Lung (tissue), 17 donors: ENCODE measurements at places on chromosomes 3 and 15. TPM values are rescaled to one million over a fixed set of nuclear protein-coding genes. Genes with fewer than 3 reads are reported as not detected.

GRCh38 chr3:83890039-83890762 lies 1068.6 kb upstream of the CADM2 start:
- H3K4me3 ChIP-seq, result no peak overlapping the region
- DNase-seq, result no peak
- H3K4me1 ChIP-seq, result no peaks in the 10 kb centered on the region
- no peak overlapping the region for H3K27ac ChIP-seq
- no peaks in the 10 kb centered on the region for H3K27me3 ChIP-seq

GRCh38 chr3:62145086-62145757 lies 228.1 kb downstream of the FEZF2 start:
- no peaks in the 10 kb centered on the region for H3K36me3 ChIP-seq
- no peak overlapping the region for H3K27ac ChIP-seq
- H3K4me3 ChIP-seq, result no peak overlapping the region
- DNase-seq, result no peak
- H3K4me1 ChIP-seq, result peaks cover 5% of the 10 kb centered on the region

DNA sequence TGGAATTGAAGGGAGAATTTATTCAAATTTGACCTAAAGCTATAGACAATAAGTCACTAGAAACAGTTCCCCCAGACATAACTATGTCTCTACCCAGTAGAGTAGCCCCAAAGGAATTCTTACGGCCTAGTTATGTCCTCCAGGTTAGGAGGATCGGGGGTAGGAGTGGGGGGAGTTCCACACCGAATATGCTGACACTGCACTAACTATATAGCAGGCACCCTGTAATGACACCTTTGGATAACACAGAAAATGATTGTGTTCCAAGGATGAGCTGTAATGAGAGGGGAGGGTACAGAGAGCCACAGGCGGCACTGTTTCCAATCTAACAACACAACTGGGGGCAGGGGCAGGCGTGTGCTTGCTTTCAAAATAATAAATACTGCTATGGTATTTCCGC lies 376.2 kb upstream of the RORA start:
- no peaks in the 10 kb centered on the region for H3K27me3 ChIP-seq
- no peak for DNase-seq
- H3K4me3 ChIP-seq, result no peak overlapping the region
- no peak overlapping the region for H3K27ac ChIP-seq
- H3K36me3 ChIP-seq, result no peaks in the 10 kb centered on the region
- H3K4me1 ChIP-seq, result no peaks in the 10 kb centered on the region

- H3K27ac ChIP-seq, result no peak overlapping the region
- H3K27me3 ChIP-seq, result no peaks in the 10 kb centered on the region
- no peaks in the 10 kb centered on the region for H3K36me3 ChIP-seq
- H3K4me3 ChIP-seq, result no peak overlapping the region
- H3K4me1 ChIP-seq, result no peaks in the 10 kb centered on the region
Measured at GRCh38 chr15:58247855-58248842, 110.0 kb downstream of the AQP9 start.

GRCh38 chr3:102304550-102304949 lies 130.3 kb upstream of the ZPLD1 start:
- no peaks in the 10 kb centered on the region for H3K27me3 ChIP-seq
- no peak overlapping the region for H3K27ac ChIP-seq
- H3K36me3 ChIP-seq, result no peaks in the 10 kb centered on the region
- no peak for DNase-seq
- H3K4me1 ChIP-seq, result no peaks in the 10 kb centered on the region
- no peak overlapping the region for H3K4me3 ChIP-seq

DNA sequence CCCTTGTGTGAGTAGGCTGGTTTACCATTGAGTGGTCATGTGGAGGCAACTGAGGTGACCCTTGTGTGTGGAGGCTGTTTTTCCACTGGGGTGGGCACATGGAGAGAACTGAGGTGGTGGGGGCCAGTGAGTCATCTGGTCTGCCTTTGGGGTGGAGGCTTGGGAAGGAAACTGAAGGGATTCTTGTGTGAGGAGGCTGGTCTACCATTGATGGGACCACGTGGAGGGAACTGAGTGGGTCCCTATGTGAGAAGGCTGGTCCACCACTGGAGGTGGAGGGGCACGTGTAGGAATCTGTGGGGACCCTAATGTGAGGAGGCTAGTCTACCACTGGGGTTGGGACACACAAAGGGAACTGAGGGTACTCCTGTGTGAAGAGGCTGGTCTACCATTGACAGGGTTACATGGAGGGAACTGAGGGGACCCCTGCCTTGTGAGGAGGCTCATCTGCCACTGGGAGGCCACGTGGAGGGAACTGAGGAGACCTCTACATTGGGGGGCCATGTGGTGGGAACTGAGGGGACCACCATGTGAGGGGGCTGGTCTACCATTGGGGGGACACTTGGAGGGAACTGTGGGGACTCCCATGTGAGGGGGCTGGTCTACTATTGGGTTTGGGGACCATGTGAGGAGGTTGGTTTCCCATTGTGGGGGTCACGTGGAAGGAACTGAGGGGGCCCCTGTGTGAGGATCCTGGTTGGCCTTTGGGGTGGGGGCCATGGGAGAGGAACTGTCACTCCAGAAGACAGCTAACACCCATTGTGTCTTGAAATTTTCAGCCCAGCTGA lies 164.5 kb downstream of the WNT7A start:
- H3K27ac ChIP-seq, result no peak overlapping the region
- no peaks in the 10 kb centered on the region for H3K4me1 ChIP-seq
- DNase-seq, result no peak

GRCh38 chr15:48493763-48494225 lies 151.7 kb downstream of the FBN1 start:
- no peak for DNase-seq
- no peaks in the 10 kb centered on the region for H3K27me3 ChIP-seq
- peaks cover 16% of the 10 kb centered on the region for H3K36me3 ChIP-seq
- peaks cover 10% of the 10 kb centered on the region for H3K4me1 ChIP-seq
- H3K27ac ChIP-seq, result no peak overlapping the region
- no peak overlapping the region for H3K4me3 ChIP-seq

DNA sequence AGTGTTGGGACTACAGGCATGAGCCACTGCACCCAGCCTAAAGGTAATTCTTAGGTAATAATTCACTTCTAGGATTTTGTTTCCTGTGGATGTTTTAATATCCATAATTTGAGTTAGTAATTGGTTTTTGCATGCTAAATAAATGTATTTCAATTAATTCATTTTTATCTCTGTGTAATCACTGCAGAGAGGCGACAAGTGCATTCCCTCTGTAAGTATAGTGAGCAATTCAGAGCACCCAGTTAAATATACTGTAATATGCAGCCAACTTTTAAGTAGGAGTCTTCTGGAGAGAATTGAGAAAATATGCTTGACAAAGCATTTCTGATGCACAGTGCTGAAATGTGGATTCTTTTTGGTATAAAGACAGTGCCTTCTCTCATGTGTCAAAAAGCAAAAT lies 5.7 kb downstream of the TBC1D23 start:
- peaks cover 22% of the 10 kb centered on the region for H3K4me1 ChIP-seq
- no peak overlapping the region for H3K27ac ChIP-seq
- no peaks in the 10 kb centered on the region for H3K36me3 ChIP-seq
- no peak overlapping the region for H3K4me3 ChIP-seq
- H3K27me3 ChIP-seq, result no peaks in the 10 kb centered on the region

- no peak overlapping the region for H3K27ac ChIP-seq
- H3K27me3 ChIP-seq, result no peaks in the 10 kb centered on the region
- H3K4me1 ChIP-seq, result peaks cover 4% of the 10 kb centered on the region
- no peak overlapping the region for H3K4me3 ChIP-seq
- peaks cover 64% of the 10 kb centered on the region for H3K36me3 ChIP-seq
Measured at GRCh38 chr15:39591141-39591895, 10.4 kb downstream of the THBS1 start.

GRCh38 chr3:101027286-101027685 lies 34.1 kb upstream of the ABI3BP start:
- H3K4me1 ChIP-seq, result no peaks in the 10 kb centered on the region
- H3K4me3 ChIP-seq, result no peak overlapping the region
- DNase-seq, result no peak
- no peaks in the 10 kb centered on the region for H3K27me3 ChIP-seq
- no peak overlapping the region for H3K27ac ChIP-seq
- no peaks in the 10 kb centered on the region for H3K36me3 ChIP-seq

DNA sequence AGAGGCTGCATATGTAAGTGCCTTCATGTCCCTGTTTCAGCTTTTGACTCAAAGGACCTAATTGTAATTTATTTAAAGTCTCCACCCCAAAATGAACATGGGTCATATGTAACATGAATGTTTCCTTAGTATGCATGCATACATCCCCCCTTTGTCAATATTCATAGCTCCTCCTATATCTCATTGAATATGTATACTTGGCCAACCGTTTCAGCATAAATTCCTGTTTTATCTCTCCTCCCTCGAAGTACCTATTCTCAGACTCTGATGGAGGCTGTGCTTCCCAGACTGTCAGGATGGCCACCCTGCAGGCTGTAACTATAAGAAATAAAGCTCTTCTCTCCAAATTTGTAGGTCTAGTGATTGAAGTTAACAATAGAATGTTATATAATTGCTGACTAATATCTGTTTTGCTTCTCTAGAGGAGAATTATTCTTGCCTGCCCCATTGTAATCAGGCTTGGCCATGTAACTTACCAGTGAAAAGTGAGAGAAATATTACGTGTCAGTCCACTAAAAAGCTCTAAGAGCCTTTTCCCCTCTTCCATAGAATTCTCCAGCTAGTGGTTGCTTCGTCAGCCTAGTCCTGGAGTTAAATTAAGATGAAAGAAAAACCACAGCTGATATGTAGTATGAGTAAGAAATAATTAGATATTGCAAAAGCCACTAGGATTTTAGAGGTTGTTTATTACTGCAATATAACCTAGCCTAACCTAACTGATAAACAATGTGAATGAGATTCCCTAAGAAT lies 245.1 kb downstream of the ZNF385D start:
- no peaks in the 10 kb centered on the region for H3K27me3 ChIP-seq
- H3K36me3 ChIP-seq, result no peaks in the 10 kb centered on the region
- no peak overlapping the region for H3K4me3 ChIP-seq
- no peak for DNase-seq
- H3K4me1 ChIP-seq, result no peaks in the 10 kb centered on the region

DNA sequence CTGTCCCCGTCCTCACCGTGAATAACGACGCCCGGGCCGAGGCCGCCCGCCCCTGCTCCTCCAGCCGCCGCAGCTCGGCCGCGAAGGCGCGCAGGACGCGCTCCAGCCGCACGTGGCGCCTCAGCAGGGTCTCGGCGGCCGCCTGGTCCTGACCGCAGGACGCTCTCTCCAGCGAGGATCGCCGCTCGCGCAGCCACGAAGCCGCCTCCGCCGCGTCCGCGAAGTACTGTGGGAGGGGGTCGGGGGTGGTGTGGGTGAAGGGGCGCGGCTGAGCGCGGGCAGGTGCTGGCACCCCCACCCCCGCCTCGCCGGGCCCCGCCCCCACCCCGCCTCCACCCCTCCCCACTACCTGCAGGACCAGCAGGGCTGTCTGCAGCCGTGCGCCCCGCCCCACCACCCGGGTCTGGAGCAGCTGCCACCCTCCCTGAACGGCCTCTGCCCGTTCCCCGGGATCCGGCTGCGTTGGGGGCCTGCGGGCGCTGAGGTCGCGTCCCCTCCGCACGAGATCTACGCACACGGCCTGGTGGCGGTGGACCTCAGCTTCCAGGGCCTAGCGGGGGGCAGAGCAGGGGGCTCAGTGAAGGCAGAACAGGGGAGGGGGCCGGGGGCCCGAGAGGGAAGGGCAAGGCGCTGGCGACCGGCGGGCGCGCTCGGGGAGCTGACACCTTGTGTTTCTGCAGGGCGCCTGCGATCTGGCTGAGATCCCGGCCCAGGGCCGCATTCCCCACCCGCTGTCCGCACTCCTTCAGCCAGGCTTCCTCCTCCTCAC lies 11.7 kb downstream of the SPTBN5 start:
- no peaks in the 10 kb centered on the region for H3K27me3 ChIP-seq
- no peaks in the 10 kb centered on the region for H3K36me3 ChIP-seq
- DNase-seq, result peak; percentile 30
- no peak overlapping the region for H3K27ac ChIP-seq
- no peaks in the 10 kb centered on the region for H3K4me1 ChIP-seq
- no peak overlapping the region for H3K4me3 ChIP-seq

GRCh38 chr3:50442945-50443579 lies 60.4 kb downstream of the CACNA2D2 start:
- no peak for DNase-seq
- H3K4me3 ChIP-seq, result no peak overlapping the region
- H3K27me3 ChIP-seq, result no peaks in the 10 kb centered on the region
- no peaks in the 10 kb centered on the region for H3K36me3 ChIP-seq
- H3K4me1 ChIP-seq, result peaks cover 31% of the 10 kb centered on the region
- H3K27ac ChIP-seq, result peak overlapping the region; percentile 83

DNA sequence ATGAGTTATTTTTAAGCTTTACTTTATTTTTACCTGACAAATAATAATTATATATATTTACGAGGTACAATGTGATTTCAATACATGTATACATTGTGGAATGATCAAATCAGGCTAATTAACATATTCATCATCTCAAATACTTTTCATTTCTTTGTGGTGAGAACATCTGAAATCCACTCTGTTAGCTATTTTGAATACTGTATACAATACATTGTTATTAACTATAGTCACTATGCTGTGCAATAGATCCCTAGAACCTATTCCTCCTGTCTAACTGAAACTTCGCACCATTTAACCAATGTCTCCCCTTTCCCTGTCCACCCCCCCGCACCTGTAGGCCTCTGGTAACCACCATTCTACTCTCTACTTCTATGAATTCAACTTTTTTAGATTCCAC lies 7.9 kb upstream of the SPPL2A start:
- no peaks in the 10 kb centered on the region for H3K36me3 ChIP-seq
- H3K27me3 ChIP-seq, result no peaks in the 10 kb centered on the region
- H3K27ac ChIP-seq, result no peak overlapping the region
- H3K4me1 ChIP-seq, result no peaks in the 10 kb centered on the region
- no peak for DNase-seq

DNA sequence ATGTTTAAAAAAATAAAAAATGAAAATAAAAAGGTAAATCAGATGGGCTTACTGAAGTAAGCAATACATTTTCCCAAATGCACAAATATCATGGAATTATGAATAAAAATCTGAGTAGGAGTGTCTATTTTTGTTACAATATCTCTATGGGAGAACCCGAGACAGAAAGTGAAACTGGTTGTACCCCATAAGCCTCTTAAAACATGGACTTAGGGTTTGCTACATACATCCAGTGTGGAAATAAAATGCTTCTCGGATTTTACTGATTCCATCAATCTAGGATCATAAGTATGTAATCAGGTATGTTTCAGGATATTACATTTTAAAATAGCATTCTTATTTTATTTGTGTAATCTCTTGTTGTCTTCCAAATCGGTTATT lies 177.8 kb upstream of the CDIN1 start:
- no peak for DNase-seq
- H3K4me3 ChIP-seq, result no peak overlapping the region
- no peaks in the 10 kb centered on the region for H3K27me3 ChIP-seq
- no peaks in the 10 kb centered on the region for H3K4me1 ChIP-seq

GRCh38 chr15:69829974-69830373 lies 267.7 kb downstream of the TLE3 start:
- no peaks in the 10 kb centered on the region for H3K27me3 ChIP-seq
- DNase-seq, result no peak
- no peak overlapping the region for H3K27ac ChIP-seq
- no peaks in the 10 kb centered on the region for H3K36me3 ChIP-seq
- H3K4me3 ChIP-seq, result no peak overlapping the region

GRCh38 chr3:42340466-42340865 lies 69.9 kb downstream of the LYZL4 start:
- H3K36me3 ChIP-seq, result no peaks in the 10 kb centered on the region
- no peaks in the 10 kb centered on the region for H3K4me1 ChIP-seq
- DNase-seq, result no peak
- no peak overlapping the region for H3K27ac ChIP-seq
- no peaks in the 10 kb centered on the region for H3K27me3 ChIP-seq
- H3K4me3 ChIP-seq, result no peak overlapping the region

The GRK7 gene
- total RNA-seq, result 0.12 TPM

The GOLGA6B gene
- not detected for total RNA-seq

The IGF1R gene
- 48.3 TPM for total RNA-seq

The TTLL13 gene
- 1.4 TPM for total RNA-seq

The LPP gene
- total RNA-seq, result 118 TPM

The RAB6B gene
- total RNA-seq, result 3.3 TPM

The ANKRD34C gene
- total RNA-seq, result 0.03 TPM

The IL17RD gene
- total RNA-seq, result 4.8 TPM

The GRAMD1C gene
- total RNA-seq, result 12.9 TPM

The ASB14 gene
- total RNA-seq, result 1.4 TPM
